Aorta (tissue), 5 donors: ENCODE measurements at places on chromosomes 1 and 21. TPM values are rescaled to one million over a fixed set of nuclear protein-coding genes. Genes with fewer than 3 reads are reported as not detected.

GRCh38 chr1:177385760-177386698 lies 215.3 kb downstream of the BRINP2 start:
- DNase-seq, result no peak

- DNase-seq, result no peak
These were observed 1.4 kb upstream of the GSTM4 start for GRCh38 chr1:109654519-109654918.

- DNase-seq, result no peak
These were observed 47.9 kb downstream of the SMYD3 start for GRCh38 chr1:246459221-246459620.

DNA sequence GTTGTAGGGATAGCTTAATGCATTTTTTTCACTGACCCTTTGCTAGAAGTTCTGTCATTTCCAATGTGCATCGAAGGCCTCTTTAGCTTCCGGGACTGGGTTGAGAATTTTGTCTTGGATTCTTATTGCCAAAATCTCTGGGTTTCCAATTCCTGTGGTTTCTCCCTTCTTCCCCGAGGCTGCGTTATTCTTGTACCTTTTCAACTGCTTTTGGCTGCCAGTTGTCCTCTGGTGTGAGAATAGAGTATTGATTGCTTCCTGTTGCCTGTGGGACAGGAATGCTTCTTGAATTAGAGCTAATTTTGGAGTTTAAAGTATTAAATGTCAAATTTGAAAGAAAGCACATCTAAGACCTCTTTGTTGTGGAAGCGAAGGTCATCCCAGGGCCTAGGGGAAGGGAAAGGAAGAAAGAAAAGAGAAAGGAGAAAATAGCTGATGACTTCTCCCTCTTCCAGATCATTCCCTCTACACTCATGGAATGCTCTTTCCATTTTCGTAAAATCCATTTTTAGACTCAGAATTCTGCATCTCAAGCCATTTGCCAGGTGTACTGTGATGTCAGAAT lies 21.1 kb downstream of the HUNK start:
- no peak for DNase-seq

DNA sequence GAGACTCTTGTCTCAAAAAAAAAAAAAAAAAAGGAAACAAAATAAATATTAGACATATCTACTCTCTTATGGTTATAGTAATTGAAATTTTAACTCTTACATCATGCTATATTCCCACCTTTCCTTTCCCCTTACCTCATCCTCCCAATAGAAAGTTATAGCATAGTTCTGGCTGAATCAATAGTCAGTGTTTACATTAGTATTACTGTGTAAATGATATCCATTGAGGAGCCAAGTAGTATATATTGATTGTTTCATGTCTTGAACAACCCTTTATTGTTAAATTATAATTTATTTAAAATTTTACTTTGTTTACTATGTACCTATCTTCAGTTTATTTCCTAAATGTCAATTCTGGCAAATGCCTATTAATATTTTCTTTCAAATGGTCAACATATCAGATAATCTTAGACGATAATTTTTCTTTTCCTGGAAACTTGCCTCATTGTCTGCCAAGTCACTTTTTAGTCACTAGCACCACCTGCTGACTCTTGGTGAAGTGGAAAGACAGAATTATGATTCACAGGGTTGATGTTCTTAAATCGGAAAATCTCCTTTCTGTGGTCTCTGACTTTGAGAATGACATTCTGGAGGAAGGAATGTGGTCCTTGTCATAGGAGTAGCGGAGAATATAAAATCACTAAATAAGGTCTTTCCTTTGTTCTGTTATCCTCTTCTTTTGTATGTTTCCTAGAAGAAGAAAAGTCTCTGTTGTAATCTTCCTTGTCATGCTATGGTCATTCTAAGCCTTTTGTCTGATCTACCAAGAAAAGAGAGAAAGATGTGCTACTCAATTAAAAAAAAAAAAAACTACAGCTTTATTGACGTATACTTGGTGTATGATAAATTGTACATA lies 8.6 kb downstream of the HJV start:
- DNase-seq, result no peak

Gene BTF3L4
- total RNA-seq, result 35.0 TPM

Gene IER5
- 11.4 TPM for total RNA-seq
